Inflammatory macrophage treated with lipopolysaccharide for 1 hour (primary cell): ENCODE measurements at places on chromosomes 6 and 20.

DNA sequence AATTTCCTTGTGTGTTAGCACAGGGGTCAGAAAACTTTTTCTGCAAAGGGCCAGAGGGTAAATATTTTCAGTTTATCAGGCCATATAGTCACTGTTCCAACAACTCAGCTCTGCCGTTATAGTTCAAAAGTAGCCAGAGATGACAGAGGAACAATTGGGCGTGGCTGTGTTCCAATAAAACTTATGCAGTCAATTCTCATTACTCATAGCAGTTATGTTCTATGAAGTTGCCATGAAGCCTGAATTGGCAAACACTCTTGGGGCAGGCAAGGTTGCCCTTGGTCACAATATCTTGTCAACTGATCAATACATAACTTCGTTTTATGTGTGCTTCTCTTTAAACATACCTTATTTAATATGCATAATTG, 304.2 kb downstream of the TFAP2C start:
- DNase-seq, result no peak

- DNase-seq, result no peak
Observed at GRCh38 chr6:1862411-1862810, 252.7 kb downstream of the FOXC1 start.

DNA sequence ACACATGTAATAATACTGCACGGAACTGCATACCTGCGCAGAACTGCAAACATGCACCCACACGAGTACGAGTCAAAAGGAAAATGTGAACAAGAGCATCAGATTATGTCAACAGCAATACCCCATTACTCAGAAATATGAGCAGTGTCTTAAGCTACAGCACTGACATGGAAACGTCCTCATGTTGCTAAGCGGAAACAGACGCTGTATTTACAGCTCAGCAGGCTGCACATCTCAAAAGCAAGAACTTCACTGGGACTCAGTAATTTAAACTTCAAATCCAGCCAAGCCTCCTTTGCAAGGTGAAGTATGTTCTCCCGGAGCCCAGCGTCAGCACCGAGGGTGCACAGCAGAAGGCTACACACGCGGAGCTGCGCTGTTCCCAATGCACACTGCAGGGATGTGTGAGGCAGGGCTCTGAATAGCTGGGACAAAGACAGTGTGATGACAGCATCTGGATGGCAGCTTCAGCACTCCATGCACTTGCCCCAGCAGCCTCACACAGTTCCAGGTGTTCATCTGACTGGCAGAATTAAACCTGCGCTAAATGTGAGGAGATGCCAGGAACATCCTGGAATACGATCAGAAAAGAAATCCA, 202.8 kb downstream of the WDR27 start:
- DNase-seq, result no peak

- DNase-seq, result no peak
Observed at GRCh38 chr6:137488150-137489045, 5.8 kb downstream of the OLIG3 start.

DNA sequence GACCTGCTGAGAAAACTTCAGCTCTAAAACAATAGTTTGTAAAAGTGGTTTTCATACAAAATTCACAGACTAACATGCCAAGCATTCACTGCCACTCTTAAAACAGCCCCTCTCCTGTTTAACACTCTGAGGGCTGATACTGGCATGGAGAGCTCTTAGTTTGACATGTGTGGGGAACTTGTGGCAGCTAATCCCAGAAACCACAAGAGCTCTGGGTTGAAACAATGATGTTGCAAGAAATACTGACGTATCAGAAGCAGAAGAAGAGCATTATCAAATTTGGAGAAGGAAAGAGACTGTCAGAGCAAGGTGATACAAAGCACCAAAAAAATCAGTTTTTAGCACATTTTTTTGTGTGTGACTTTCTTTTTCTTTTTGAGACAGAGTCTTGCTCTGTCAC, 5.1 kb downstream of the BEND3 start:
- peak; percentile 67 for DNase-seq

DNA sequence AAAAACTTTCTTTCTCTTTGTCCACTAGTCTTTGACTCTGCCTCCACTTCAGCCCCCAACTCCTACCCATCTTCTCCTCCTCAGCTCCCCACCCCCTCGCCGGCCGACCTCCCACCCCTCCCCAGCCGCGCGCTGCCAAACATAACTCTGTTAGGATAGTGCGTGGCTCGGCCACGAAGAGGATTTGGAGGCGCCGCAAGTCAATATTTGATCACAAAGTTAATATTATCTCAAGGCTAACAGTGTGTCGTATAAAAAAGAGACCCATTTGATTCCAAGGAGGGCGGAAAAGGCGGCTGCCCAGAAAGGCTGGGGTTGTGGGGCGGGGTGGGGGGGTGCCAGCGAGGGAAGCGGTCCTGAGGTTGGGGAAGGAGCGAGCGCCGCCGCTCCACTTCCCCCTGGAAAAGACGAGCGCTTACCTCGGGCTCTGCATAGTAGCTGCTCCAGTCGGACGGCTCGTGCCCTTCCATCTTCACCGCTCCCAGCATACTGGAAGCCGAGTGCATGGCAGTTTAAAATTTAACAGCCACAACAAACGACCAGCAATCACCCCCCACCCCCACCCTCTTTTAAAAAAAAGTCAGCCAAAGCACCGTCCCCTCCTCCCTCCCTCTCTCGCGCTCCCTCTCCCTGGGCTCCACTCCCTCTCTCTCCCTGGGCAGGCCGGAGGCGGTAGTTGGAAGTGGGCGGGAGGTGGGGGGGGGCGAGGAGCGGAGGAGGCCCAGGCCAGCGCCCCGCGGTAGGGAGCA, 425 bp downstream of the FOXA2 start:
- DNase-seq, result no peak

DNA sequence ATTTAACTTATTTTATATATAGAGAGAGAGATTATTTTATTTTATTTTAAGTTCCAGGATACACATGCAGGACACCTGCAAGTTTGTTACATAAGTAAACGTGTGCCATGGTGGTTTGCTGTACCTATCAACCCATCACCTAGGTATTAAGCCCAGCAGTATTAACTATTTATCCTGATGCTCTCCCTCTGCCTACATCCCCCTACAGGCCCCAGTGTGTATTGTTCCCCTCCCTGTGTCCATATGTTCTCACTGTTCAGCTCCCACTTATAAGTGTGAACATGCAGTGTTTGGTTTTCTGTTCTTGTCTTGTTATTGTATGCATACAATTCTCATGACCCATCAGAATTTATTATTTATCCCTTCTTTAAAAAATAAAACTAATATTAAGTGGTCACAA, 34.6 kb downstream of the FKBP1C start:
- no peak for DNase-seq

DNA sequence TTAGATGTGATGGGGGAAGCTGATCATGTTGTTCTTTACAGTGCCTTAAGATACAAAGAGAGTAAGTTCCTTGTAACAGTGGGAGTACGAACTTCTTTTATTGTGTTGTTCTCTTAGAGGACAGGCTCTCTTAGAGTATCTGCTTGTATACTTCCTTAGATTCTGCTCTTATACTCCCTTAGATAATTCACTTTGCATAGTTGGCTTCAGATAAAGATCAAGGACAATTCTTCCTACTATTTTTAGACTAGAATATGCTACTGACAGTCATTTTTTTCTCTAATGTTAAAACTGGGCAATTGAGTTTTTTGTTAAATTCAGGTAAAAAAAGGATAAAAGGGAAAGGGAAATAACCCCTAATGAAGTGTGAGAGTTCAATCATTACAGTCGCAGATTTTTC, 138.7 kb downstream of the MYB start:
- no peak for DNase-seq

DNA sequence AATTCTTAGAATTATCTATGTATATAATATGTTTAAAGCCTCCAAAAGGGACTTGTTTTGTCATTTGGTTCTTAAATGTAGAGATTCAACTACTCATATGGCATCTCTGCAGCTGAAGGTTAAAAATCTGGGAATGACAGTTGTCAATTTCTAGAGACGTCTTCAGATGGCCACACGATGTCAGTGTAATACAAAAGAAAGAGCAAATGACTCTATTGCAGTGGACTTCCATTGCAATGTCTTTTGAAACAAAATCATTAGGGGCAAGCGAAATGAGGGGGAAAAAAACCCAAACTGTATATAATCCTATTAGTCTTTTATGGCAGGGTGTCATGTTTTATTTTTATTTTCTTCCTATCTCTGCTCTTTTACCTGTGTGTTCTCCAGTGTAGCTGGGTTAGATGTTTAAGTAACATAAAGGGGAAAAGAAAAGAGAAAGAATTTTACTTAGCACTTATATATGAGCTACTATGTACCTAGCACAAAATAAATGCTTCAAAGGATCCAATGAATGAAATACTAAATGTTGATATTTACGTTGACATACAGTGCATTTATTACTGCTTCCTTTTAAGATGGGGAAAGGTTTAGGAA, 26.2 kb downstream of the CCN2 start:
- DNase-seq, result no peak

GRCh38 chr6:31418251-31418650, 14.9 kb downstream of the MICA start:
- no peak for DNase-seq

- no peak for DNase-seq
Observed at GRCh38 chr20:25484911-25485511, 77.5 kb downstream of the GINS1 start.

GRCh38 chr6:5486214-5486613, 224.9 kb downstream of the FARS2 start:
- DNase-seq, result no peak

- DNase-seq, result no peak
Observed at GRCh38 chr20:23668477-23668951, 20.3 kb downstream of the CST4 start.

DNA sequence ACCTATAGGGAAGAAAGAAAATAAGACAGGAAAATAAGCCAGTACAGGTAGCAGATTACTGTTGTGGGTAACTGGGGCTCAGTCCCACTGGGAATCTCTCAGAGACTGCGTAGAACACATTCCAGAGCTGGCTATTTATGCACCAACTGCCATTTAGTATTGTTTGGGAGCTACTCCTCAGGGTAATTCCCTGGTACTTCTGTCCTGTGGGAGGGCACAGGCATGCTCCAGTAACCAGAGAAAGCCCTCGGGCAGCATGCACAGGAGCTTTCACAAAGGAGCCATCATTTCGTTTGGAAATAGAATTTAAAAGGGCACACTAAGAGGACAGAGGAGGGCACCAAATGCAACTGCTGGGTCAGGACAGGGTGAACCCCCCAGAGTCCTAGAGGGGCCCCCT, 148.0 kb upstream of the LRFN2 start:
- no peak for DNase-seq

DNA sequence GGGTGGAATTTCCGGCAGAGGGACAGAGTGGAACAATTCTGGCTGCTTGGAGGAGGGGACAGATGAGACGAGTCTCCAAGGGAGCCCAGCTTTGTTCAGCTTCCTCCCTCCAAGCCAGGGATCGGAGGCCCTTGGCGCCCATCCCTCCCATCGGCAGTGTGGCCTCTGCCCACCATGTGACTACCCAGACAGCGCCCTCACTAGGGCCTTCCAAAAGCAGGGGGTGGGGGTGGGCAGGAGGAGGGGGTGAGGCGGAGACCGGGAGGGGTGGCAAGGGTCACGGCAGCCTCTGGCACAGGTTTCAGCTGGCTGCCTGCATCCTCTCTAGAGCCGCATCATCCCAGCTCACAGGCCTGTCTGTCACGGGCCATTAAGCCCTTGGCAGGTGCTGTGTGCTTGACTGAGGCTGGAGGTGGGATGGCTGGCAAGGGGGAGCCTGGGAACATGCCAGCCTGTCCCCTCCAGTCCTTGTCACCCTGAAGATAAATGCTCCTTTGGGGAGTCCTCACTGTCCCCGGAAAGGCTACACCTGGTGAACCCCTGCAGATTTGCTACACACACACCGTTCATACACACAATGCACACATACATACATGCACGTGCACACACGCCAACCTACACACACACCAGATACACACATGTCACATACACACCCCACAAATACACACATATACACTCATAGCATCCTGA, 6.2 kb upstream of the FGD2 start:
- no peak for DNase-seq

DNA sequence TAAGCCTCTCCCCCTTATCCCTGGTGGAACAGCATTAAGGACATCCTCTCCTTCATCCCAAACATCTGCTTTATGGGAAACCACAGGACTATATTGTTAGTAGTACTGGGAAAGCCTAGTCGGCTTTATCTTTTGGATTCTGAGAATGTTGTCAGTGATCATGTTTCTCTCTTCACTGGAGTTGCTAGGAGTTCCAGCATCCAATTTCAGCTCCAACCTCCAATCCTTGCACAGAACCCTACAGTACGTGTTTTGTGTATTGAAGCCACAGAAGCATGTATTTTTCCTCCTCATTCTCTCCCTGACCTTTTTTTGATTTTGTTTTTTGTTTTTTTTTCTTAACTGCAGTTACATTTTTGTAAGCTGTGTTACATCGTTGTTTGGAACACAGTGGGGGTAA, 84.0 kb downstream of the PHACTR3 start:
- DNase-seq, result no peak

DNA sequence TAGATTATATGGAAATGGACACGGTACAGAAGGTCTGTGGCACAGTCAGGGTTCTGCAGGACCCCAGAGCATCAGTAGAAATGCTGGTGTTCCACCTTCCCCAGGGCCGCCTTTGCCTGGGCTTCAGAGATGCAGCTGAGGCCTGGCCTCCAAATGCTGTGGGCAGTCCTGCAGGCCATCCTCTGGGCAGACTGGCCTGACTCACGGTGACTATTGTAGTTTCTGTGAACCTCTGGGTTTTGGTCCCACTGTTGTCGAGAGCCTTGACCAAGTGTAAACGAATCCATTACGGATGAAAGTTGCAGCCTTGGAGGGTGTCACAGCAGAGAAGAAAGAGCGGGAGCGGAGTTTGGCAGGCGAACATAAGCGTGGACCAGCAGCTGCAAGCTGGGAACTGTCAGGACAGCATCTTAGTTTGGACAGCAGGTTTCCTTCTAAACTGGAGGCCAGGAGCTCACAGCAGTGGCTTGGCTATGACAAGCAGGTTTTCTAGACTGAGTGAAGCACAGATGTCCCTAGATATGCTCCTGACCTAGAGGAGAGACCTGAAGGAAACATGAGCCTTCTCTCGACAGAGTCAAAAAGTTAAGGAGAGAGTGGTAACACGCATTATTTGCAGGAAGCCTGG, 46.2 kb upstream of the BCLAF1 start:
- no peak for DNase-seq

DNA sequence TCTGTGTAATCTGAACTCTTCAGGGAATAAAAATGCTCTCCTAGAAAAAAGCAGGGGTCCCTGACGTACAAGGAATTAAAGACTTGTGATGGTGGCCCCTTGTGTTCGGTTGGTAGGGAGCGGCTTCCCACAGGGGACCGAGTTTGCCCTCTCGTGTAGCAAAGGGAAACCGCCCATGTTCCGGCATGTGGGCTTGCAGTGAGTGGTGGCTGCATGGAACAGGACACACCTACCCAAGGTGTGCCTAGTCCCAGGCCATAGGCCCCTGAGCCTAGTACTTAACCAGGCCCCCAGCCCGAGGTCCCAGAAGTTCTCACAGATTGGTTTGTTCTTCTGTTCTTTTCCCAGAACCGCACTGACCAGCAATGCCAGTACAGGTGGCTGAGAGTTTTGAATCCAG, 15.5 kb downstream of the MYBL2 start:
- DNase-seq, result no peak

DNA sequence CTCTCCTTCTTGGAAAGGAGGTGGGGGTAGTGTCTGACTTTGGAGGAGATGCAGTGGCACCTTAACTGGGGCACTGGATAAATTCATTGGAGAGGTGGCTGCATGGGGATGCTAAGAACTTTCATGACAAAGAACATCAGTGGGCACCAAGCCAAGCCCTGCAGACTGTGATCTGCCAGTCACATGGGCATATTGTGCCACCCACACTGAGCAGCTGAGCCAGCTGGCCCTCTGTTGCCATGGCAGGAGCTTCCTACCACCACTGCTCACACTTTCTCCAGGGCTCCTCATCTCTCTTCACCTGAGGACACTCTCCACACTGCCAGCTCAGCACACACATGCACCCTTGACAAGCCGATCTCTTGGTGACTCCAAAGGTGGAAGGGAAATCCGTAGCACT, 715.6 kb downstream of the QKI start:
- no peak for DNase-seq
